ENCODE measurements at places on chromosomes 13 and 19.

GRCh38 chr13:110317496-110318195 is 10.6 kb downstream of the COL4A2 start:
- no peak for DNase-seq

GRCh38 chr13:67277581-67277980 is 47.4 kb upstream of the PCDH9 start:
- DNase-seq = no peak

- no peak for DNase-seq
Observed at GRCh38 chr13:56659041-56659471, 481.7 kb upstream of the PRR20A start.

DNA sequence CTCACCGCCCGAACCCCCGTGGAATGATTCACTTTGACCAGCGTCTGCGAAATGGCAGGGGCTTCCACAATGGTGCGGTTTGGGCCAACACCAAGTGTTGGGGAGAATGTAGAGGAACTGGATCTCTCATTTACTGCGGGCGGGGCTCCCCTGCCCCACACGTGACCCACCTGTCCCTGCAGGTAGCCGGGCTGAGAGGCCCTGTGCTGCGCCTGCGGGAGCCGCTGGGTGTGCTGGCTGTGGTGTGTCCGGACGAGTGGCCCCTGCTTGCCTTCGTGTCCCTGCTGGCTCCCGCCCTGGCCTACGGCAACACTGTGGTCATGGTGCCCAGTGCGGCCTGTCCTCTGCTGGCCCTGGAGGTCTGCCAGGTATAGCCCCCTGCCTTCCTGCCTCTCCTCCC is 5.8 kb upstream of the FLT3LG start:
- DNase-seq = no peak

GRCh38 chr13:94261163-94261562 is 218.3 kb downstream of the DCT start:
- no peak for DNase-seq

DNA sequence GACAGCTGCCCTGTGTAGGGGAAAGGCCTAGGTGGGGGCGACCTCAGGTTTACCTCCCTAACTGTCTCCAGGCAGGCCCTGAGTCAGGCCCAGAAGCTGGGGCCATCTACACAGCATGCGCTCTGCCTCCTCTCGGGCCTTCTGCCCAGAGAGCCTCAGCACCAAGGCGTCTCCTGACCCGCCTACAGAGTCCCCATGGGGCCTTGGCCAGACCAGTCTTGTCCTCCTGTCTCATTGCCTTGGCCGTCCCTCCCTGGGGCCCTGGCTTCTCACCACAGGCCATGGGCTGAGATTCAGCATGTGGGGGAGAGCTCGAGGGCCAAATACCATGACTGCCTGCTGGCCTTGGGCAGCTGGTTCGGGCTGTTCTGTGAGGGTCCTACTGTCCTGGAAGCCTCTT is 59.0 kb downstream of the SMARCA4 start:
- no peak for DNase-seq

GRCh38 chr13:36717017-36717416 is 43.2 kb downstream of the SERTM1 start:
- DNase-seq = no peak

Measured in stimulated activated CD8-positive, alpha-beta memory T cell treated with anti-CD3 and anti-CD28 coated beads, Interleukin-12 subunit alpha, Interleukin-12 subunit beta, amount 100 ng/mL, for 1 hour (primary cell).